ENCODE measurements at places on chromosomes 16 and 17. TPM values are rescaled to one million over a fixed set of nuclear protein-coding genes. Genes with fewer than 3 reads are reported as not detected.

AATF gene
- polyA plus RNA-seq = 98.0 TPM

PLA2G10 gene
- 0.24 TPM for polyA plus RNA-seq

KRTAP9-2 gene
- polyA plus RNA-seq = not detected

SPNS3 gene
- polyA plus RNA-seq = 0.94 TPM
